ENCODE measurements at places on chromosomes 3 and 15.

DNA sequence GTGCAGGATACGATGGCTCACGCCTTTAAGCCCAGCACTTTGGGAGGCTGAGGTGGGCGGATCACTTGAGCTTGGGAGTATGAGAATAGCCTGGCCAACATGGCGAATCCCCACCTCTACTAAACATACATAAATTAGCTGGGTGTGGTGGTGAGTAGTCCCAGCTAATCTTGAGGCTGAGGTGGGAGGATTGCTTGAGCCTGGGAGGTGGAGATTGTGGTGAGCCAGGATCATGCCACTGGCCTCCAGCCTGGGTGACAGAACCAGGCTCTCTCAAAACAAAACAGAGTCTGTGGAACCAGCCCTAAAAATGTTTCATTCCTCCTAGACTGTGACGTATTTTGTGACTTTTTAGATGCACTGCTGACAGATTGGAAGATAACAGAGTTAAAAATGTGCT lies 34.3 kb upstream of the RAD51 start:
- DNase-seq = no peak

- DNase-seq = no peak
Measured at GRCh38 chr3:44330444-44330843, 8.1 kb upstream of the TCAIM start.

DNA sequence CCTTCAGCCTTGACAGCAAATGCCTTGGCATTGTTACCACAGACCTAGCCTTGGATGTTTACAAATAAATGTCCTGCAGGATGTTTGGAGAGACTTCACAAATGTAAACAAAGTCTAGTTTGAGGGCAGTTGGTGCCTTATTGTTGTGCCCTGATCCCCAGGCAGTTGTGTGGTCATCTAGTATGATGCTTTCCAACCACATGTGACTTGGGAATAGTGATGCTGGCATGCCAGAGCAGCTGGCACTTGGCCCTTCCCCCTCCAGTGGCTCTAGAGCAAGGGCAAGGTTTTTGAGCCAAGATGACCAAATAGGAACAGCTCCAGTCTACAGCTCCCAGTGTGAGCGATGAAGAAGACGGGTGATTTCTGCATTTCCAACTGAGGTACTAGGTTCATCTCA lies 258.2 kb downstream of the ADAMTS17 start:
- no peak for DNase-seq

DNA sequence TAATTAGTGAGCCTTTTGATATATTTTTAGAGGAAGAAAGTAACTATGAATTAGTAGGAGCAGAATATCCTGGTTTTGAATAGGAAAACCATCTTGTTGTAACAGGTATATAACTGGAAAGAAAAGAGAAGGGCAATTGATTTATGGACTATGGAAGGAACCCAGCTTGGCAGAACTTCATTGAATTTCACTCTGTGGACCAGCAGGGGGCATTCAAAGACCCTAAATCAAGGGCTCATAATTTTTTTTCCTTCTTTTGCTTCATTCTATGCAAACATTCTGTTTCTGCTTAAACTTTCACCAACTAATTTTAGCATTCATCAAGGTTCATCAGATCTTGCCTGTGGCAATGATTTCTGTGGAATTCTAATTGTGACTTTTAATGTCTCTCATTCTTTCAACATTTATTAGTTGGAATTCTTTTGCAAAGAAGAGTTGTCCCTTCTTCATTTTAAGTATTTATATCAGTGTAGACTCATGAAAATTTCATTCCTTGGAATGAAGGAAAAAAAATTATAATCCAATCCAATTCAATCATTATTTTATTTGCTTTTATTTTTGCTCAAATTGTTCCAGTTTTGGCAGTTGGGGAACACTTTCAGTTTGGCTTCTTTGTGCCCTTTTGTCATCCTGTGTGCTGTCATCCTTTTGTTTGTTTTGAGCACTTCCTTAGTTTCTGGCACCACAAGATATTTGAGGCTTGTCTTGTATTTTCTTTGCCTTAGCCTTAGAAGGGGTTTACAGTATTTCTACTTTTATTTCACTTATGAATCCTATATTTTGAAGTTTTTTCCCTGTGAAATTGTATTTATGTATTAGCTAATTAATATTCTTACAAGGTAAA lies 30.4 kb downstream of the NXPE3 start:
- no peak for DNase-seq

DNA sequence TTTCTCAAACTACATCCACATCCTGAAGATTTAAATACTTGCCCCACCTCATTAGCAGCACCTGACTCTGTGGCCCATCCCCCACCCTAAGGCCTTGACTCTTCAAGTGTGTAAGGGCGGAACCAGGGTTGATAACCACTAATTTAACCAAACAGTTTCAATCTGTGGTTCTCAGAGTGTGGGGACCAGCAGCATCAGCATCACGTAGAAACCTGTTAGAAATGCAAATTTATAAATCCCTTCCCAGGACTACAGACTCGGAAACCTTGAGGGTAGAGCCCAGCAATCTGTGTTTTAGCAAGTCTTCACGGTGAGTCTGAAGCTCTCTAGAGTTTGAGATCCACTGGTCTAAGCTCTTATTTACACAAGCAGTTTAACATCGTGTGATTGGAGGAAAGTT lies 12.4 kb downstream of the GNB4 start:
- DNase-seq = no peak

- DNase-seq = no peak
Measured at GRCh38 chr3:112984485-112984884, 6.3 kb upstream of the GTPBP8 start.

- DNase-seq = no peak
Measured at GRCh38 chr3:66136597-66136996, 84.2 kb upstream of the SLC25A26 start.

- no peak for DNase-seq
Measured at GRCh38 chr15:89794627-89795241, 18.6 kb downstream of the MESP2 start.

DNA sequence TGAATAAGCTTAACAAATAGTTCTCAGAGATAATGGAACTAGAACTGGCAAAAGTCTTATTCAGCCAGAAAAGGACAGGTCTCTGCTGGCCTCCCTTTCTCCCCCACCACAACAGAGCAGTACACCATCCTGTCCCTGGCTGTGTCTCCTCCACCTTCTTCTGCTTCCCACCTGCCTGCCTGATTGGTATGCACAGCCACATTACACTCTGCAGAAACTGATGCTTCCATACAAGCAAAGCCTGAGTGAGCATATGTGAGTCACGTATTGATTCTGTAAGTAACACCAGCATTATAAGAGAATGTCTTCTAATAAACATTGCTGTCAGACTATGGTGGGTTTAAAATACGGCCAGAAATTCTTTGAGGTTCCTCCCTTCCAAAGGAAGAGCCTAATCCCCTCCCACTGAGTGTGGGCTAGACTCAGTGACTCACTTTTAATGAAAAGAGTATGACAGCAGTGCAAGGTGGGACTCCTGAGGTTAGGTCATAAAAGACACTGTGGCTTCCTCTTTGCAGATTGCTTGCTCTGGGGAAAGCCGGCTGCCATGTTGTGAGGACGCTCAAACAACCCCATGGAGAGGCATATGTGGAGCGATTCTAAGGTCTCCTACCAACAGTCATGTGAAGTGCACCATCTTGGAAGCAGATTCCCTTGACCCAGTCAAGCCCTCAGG lies 44.4 kb downstream of the ANXA2 start:
- no peak for DNase-seq

DNA sequence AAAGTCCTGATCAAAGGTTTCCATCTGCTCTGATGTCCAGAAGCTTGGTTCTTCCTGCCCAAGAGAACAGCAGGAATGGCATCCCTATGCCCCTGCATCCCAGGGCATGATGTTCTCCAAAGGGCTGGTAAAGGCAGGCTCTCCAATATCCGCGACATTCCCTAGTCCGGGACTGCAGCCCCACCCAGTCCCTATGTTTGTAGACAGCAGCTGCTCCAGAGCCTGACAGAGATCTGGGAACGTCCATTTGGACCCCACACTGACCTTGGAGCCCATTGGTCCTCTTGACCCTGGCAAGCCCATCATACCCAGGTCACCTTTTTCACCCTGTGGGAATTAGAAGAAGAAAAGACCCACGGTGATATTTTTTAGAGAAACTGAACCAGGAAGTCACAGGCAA lies 46.3 kb downstream of the COLQ start:
- no peak for DNase-seq

All from NCI-H510A (cell line).